HCT116 (cell line): ENCODE measurements at places on chromosomes 2 and 18. TPM values are rescaled to one million over a fixed set of nuclear protein-coding genes. Genes with fewer than 3 reads are reported as not detected.

- H3K27ac ChIP-seq: no peak overlapping the region
- H3K4me3 ChIP-seq: no peak overlapping the region
- H3K36me3 ChIP-seq: no peaks in the 10 kb centered on the region
- H3K27me3 ChIP-seq: no peaks in the 10 kb centered on the region
- H3K4me1 ChIP-seq: no peaks in the 10 kb centered on the region
Observed at GRCh38 chr2:200223205-200223784, 83.2 kb upstream of the SPATS2L start.

DNA sequence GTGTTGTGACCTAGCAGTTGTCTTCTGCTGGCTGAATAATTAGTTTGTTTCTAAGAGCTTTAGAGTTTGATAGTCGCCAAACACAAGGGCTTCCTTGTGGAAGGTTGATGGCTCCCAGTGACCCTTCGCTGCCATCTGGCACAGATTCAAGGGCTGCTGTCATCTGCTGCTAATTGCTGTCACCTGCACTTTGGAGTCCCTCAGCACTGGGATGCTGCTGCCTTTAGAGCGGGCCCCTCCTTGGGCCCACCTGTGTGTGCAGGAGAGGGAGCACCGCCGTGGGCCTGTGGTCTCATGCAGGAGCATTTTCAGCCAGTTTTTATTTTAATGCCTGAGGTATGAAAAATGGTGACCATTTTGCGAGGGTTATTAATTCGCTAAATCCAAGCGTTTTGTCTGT, 154.0 kb upstream of the NFATC1 start:
- H3K4me1 ChIP-seq: peaks cover 18% of the 10 kb centered on the region
- H3K36me3 ChIP-seq: no peaks in the 10 kb centered on the region
- DNase-seq: no peak
- no peak overlapping the region for H3K4me3 ChIP-seq

ZAP70 gene
- 0.91 TPM for total RNA-seq

CNGA3 gene
- not detected for total RNA-seq

ANO7 gene
- total RNA-seq: 0.84 TPM
